Kidney (tissue), 22 donors: ENCODE measurements at places on chromosomes 12 and 14. TPM values are rescaled to one million over a fixed set of nuclear protein-coding genes. Genes with fewer than 3 reads are reported as not detected.

DNA sequence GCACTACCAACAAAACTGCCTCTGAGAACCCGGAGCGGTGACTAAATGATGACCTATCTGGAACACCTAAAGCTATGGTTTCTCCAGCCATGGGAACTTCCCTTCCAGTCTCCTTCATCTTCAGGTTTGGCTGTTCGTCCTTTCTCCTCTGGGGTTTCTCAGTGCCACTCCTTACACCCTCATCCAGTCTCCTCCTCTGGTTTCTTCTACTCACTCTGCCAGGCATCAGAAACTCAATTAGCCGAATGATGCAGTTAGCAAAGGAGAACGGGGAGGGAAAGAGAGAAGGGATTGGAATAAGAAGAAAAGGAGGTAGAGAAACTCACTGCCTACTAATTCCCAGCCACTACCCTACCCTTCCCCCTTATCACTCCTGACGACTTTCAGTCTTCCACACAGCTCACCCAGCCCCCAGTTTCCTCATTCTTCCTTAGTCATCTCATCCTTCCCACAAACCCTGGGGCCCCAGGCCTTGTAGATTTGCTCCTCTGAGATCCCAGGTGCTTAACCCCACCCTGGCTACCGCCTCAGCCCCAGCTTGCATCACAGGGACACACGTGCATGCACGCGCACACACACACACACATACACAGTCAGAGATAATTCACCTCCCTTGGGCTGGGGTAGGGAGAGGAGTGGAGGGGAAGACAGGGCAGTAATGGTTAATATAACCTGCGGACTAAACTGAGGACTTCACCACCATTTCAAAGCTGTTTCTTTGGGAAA, 13.0 kb downstream of the FGD6 start:
- DNase-seq = no peak

DNA sequence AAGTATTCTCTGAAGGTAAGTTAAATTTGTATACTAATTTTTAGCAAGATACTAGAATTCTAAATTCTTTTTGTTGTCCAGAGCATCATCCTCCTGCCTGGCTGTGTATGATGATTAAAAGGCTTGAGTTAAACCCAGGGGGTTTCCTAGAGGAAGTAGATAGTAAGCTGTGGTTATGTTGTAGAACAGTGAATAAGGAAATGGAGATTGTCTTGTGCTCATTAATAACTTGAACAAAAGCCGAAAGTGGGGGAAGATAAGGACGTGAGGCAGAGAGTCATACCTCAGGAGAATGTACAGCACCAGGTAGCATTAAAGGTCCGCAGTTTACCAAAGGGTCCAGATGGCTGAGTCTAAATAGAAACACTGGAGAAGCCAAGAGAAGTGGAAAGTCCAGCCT, 42.0 kb downstream of the CKB start:
- DNase-seq = no peak

DNA sequence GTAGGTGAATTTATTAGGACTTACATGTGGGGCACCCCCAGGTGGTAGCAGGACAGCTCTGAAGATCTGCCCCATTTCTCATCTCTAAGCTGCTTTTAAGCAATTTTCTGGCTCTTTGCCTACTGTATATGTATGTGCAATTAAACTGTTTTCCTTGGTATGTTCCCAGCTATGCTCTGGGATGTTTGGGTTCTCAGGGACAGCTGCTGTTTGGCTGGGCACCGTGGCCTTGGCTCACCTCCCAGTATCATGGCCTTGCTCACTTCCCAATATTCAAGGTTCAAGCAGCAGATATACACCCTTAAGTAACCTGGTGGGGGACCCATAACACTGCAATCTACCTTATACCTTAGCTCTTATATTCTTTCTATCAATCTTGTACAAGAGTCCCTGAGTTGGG, 53.7 kb upstream of the KITLG start:
- DNase-seq = no peak

DNA sequence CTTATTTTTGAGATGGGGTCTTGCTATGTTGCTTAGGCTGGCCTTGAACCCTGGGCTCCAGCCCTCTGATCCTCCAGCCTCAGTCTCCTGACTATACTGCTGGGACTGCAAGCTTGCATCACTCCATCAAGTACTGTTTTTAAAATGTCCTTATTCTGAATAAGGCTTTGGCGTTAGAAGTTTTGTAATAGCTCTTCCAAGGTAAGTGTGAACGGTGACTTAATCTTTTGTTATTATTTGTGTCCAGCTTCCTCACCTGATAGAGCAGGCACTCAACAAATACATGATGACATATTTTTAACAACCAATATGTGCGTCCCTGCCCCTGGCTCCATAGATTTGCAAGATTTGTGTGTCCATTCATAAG, 1.4 kb downstream of the C1RL start:
- DNase-seq = no peak

Gene RERGL
- 48.4 TPM for polyA plus RNA-seq
